AG04450 (cell line): ENCODE measurements at places on chromosomes 16 and 17. TPM values are rescaled to one million over a fixed set of nuclear protein-coding genes. Genes with fewer than 3 reads are reported as not detected.

Gene HAS3
- 0.62 and 0.92 TPM in 2 replicates for polyA plus RNA-seq

Gene PPP1R27
- not detected in 2 replicates for polyA plus RNA-seq

Gene ZNF174
- polyA plus RNA-seq: 10.7 and 10.9 TPM in 2 replicates

- DNase-seq: peak; percentile 91
Observed at GRCh38 chr16:30947859-30948666, 805 bp upstream of the ORAI3 start.

- DNase-seq: no peak
Observed at GRCh38 chr16:46896314-46896968, 12.3 kb downstream of the GPT2 start.

DNA sequence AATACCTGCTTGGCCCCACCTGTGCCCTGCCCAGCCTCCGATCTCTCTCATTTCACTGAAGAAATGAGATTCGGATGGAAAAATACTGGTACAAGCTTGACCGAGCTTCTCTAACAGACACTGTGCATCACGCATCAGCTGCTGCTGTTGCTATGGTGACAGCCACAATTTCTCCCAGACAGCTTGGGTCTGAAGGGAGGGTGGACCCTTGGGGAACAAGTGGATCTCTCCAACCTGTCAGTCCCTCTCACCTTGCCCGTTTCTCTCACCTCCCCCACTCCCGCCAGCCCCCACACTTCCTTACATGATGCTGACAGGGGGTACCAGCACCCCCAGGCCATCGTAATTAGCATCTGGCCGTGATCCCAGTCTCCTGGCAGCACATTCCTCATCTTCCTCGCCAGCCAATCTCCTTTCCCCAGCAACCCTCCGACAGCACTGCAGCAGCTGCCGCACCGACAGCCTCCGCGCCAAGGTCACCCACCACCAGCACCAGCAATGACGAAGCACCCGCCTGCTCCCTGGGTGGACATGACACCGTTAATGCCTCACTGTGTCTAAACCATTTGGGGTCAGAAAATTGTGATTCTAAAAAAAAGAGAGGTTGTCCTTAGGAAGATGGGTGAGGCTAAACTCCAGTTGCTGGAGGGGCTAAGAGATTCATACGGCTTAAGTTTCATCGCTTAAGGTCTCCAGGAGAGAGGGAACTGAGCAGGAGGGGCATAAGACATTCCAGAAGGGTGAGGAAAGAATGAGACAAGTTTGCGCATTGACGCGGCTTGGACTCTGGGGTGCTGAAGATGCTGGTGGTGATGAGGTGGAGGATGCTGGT lies 58.6 kb upstream of the TNRC6A start:
- DNase-seq: no peak

- no peak for DNase-seq
Observed at GRCh38 chr16:14014284-14014625, 56.9 kb upstream of the MRTFB start.

- DNase-seq: peak; percentile 10
Observed at GRCh38 chr16:1105888-1106620, 10.0 kb upstream of the C1QTNF8 start.

- DNase-seq: peak; percentile 74
Observed at GRCh38 chr16:24516900-24517669, 22.3 kb upstream of the RBBP6 start.

DNA sequence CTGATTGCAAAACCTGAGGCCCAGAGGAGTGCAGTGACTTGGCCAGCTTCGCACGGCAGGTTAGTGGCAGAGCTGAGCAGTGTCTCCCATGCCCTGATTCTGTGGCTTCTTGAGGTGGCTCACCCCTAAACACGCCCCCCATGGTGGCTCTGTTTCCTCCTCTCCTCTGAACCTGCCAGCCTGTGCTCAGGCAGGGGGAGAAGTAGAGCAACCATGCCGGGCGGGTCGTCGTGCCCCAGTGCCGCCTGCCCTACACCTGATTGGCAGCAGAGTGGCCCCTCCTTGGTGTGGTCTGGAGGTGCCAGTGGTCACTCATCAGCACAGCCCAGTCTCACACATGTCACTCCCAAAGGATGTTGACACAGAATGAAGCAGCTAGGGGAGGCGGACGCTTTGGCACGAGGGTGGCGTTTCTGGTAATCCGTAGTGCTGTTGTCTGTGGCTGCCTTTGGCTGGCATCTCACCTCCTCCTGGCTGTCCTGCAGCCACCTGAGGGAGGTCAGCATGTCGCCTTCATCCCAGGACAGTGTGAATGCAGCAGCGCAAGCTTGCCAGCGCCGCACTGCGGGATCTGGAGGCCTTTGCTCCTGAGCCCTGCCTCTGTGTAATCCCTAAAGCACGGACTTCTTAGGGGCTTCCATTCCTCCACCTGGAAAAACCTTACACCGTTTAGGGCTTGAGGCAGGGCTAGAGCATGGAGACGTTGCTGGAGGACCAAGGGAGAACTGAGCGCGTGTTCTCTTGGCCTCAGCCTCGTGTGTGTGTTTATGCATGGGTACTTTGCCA lies 294.7 kb downstream of the SEC14L1 start:
- no peak for DNase-seq
